Hippocampal formation (tissue), 2 donors: ENCODE measurements at places on chromosomes 3 and 15.

GRCh38 chr3:98962189-98962930 lies 60.9 kb upstream of the DCBLD2 start:
- DNase-seq, result no peak

GRCh38 chr3:58026598-58026997 lies 18.4 kb downstream of the FLNB start:
- DNase-seq, result no peak

- DNase-seq, result no peak
Measured at GRCh38 chr3:56928379-56929068, 126.8 kb upstream of the ARHGEF3 start.

DNA sequence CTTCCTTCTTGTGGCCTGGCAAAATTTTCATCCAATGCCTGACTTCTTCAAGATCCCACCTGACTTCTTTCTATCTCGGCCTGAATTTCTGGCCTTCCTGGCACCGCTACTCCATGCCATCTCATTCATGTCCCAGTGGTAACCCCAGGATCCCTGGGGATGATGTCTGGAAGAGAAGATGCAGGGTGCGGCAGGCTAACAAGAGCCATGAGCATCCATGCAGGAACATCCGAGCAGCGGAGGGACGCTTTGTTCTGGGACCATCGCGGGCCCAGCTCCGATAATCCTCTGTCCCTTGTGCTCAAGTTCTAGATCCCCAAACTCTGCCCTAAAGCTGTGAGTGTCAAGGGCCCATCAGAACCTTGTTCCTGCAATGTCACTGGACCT lies 10.9 kb downstream of the MYL3 start:
- no peak for DNase-seq

- peak; percentile 38 for DNase-seq
Measured at GRCh38 chr15:62545467-62546227, 380.6 kb upstream of the C2CD4B start.

- peak; percentile 18 for DNase-seq
Measured at GRCh38 chr3:32310918-32311839, 72.7 kb downstream of the CMTM8 start.

DNA sequence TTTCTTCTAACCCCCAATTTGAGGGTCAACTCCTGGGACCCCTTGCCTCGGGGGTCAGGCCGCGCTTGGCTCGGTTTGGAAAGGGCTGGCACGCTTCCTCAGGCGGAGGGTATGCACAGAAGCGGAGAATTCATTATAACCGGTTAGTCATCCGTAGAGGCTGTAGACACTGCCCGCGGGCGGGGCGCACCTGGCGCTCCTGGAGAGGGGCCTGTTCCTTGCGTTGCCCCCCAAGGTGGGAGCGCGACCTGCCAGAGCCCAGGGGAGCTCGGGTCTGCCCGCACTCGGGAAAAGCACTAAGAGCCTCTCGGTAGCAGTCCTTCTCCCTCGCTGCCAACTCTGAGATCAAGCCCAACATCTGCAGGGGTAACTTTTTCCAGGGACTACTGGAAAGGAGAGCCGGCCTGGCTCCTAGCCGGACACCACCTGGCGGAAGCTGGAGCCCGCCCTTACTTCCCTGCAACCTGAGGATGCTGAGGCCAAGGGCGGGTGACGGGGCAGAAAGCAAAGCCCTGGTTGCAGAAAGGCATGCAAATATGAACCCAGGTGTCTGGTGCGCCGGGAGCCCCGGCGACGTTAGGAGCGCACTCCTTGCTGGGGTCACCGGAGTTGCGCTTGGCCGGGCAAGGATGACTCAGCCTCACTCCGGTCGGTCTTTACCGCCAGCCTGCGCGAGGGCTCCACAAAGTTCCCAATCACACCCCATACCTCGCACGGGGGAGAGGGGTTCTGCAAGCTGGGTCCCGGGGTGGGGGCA lies 1.5 kb upstream of the CACNA2D3 start:
- DNase-seq, result no peak

DNA sequence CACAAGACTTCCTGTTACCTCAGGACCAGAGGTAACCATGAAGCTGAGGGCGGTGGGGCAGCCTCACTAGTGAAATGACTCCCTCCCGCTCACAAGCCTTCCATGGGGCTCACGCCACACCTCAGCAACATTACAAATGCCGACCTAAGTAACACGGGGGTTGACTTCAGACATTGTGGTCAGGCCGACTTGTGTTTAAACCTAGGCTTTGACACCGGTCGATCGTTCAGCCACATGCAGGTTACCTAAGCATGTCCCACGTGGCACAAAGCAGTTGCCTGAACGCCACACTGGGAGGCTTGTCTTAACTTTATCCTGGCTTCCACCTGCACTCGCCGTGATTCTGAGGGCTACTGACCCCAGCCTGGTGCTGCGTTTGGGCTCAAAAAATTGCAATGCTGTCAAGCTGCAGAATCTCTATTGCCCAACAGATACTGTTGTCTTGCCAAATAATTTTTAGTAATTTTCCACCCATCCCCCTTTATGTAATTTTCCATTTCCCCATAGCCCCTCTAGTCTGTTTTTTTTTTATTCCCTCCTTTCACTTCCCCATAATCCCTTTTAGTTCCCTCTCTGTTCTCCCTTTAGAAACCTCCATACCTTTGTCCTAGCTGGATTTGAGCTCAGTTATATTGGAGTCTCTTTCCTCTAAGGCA lies 158.6 kb upstream of the RGMA start:
- no peak for DNase-seq

DNA sequence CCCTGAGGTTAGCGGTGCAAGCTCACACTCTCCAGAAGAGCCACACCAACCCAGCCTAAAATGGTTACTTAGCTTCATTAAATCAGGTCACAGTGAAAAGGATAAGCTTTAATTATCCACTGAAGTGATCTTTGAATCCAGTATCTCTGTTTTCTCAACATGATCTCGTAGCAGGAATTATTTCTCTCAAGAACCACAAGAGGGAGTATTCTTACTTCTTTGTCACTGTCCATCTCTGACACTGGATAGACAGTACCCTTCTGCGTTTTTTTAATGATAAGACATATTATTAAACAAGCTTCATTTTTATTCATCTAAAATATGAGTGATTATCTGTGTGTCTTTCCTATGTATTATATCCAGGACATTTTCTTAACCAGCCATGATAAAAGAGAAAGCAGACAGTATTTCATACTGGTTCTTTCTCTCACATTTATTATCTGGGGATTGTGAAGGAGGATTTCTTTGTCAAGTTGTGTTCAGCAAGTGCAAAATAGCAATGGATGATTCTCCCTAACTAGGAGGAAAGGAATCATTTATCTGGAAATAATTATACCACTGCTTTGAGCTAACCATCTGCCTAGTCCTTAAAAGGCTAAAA lies 105.4 kb upstream of the CCDC54 start:
- DNase-seq, result no peak
